ENCODE measurements at places on chromosomes 11 and 22.

DNA sequence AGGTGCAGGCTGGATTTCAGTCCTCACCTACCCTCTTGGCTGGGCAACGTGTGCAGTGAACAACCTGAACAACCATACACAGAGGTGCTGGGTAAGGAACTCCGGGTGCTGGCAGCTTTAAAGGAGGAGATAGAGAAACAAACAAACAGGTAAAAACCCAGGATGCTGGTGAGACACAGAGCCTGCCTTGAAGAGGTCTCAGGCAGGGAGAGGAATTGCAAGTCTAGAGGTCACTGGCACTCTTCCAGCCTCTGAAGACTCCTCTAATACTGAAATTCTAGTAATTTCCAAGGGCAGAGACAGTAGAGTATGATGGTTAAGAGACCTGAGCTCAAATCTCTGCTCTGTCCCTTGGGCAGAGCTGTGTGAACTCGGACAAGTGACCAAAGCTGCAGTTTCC, 192.5 kb downstream of the CEP164 start:
- DNase-seq = no peak

GRCh38 chr11:89489930-89490329, 1.2 kb downstream of the NOX4 start:
- no peak for DNase-seq

DNA sequence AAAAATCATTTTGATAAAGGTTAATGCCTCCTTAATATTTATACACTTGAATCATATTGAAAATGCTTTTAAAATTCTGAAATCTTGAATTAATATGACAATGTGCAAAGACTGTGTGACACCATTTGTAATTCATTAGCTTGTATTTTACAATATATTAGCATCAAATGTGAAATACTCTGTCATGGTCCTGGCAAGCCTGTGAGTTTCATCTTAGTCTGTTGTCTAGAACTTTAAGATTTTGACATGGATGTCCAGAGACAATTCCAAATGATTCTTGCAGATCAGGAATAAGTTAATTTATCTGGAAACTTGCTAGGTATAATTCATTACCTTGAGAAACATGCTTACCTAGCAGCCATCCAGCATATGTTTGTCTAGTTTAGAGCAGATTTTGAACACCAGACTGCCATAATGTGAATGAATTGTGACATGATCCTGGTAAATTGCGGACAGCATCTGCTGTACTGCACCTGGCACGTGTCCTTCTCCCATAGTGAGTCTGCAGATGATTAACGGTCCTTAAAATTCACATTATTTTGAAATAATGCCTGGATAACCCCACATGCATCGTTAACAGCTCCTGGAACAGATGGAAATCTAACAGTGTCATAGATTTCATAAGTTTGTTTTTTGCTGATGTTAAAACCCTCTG, 34.5 kb upstream of the DEUP1 start:
- DNase-seq = no peak

- DNase-seq = peak; percentile 14
Observed at GRCh38 chr11:83241291-83241946, 44.7 kb downstream of the CCDC90B start.

- DNase-seq = no peak
Observed at GRCh38 chr11:45894555-45895247, 9.2 kb downstream of the MAPK8IP1 start.

DNA sequence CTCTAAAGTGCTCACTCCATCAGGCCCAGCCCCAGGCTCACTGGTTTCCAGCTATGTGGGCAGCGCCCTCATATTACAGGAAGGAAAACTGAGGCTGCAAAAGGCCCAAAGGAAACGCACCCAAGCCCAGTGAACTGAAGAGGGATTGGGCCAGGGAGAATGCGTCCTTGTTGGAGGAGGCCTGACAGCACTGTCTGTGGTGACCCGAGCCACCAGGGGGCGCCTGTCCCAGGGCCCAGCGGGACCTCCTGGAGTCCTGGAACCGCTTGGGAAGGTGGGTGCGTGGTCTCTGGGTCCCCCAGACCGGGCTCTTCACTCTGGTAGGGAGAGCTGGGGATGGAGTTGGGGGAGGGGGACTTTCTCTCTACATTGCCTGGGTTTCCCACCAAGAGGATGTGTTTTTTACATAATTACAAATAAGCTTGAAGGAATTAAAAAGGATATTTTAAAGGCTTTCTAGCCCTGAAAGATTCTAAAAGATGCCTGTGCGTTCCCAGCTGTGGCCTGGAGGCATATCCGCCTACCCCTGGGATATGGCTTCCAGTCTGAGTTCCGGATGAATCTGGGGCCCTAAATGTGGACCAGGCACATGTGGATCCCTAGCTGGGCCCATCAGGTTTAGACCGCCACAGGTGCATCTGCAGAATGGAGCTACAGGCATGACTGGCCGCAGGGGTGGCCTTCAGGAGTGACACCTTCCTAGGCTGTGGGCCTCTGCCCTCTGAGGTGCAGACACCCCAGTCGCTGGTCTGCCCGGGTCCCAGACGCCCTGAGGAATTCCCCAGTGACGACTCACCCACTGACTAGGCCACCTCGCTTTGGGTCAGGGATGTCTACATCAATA, 4.2 kb downstream of the SPI1 start:
- DNase-seq = peak; percentile 56

GRCh38 chr11:124837491-124837856, 27.8 kb upstream of the ROBO3 start:
- peak; percentile 58 for DNase-seq

- no peak for DNase-seq
Observed at GRCh38 chr11:68337399-68337835, 25.0 kb downstream of the LRP5 start.

DNA sequence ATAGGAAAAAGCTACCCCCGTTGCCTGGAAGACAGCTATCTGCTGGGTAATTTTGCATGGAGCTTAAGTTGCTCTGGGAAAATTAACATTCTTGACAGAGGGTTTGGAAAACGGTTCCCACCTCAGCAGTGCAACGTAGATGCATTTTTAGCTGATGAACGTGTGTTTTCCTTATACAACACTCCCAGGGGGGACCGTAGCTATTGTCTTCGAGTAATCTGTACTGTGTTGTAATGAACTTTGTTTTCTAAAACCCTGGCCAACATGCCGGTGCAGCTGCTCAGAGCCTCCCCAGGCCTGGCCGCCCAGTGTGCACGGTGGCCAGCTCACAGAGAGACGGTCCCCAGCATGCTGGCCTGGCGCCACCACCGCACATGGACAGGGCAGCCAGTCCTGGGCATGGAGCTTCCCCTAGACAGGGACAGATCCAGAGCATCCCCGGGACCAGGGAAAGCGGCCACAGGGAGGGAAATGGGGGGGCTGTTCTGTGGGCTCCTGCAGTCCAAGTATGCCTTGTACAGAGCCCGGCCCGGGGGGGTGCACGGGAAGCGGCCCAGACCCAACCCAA, 2.2 kb downstream of the TNNT3 start:
- no peak for DNase-seq

All from NCI-H1930 (cell line).